ENCODE measurements at places on chromosomes 1 and 21.

DNA sequence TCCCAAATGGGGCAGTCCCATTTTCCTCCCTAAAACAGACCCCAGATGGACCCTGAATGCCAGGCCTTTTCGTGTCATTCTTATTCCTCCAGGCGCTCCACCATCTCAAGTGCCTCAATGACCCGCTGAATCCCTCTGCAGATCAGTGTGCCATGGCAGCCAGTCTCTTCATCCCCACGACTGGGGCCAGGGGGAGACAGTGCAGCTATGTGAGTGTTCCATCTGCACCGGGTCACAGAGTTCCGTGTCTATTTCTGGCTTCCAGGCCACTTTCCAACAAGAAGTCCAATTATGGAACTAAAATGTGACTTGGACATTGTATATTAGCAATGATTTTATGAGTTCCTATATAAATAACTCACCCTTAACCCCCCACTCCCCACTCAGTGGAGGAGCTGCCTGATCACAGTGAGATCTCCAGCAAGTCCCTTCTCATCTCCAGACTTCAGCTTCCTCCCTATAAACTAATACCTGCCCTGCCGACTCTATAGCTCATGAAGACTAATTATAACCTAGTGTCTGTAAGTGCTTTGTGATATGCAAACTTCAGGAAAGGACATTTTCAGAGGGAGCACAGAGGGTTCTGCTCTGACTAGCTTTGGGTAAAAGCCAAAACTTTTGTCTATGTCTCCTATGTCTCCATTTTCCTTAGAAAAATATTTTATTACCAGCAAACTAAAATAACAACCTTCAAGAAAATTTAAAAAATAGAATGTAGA is 56.3 kb upstream of the NFASC start:
- DNase-seq, result no peak

DNA sequence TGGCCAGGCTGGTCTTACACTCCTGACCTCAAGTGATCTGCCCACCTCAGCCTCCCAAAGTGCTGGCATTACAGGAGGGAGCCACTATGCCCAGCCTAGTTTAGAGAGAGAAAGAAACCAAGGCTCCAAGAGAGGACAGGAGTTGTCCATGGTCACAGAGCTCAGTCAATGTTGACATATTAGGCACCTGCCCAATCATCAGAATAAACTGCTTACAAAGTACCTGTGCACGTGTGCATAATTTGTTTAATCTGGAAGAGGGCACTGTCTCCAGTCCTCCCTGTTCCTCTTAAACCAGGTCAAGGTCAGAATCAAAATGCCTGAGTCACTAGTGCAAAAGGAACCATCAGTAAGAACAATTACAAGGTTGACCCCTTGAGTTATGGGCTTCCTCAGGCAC is 20.3 kb upstream of the MPZL1 start:
- no peak for DNase-seq

- no peak for DNase-seq
These were observed 49.0 kb downstream of the LBR start for GRCh38 chr1:225378880-225379279.

DNA sequence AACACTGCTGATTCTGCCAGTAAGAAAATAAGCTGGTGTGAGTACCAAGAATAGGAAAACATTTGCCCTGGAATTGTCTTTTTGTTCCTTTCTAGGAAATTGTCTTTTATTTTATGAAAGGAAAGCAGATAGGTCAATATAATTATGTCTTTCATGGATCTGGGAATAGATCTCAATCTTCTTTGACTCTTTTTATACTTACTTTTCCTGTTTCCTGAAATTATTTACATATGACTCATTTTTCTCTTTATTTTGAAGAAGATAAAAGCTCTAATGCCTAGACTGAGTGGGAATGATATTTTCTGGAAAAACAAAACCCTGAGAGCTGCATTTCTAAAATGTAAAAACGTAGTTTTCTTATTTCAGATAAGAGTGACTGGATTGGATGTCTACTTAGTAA is 100.1 kb downstream of the MAN1A2 start:
- DNase-seq, result no peak

DNA sequence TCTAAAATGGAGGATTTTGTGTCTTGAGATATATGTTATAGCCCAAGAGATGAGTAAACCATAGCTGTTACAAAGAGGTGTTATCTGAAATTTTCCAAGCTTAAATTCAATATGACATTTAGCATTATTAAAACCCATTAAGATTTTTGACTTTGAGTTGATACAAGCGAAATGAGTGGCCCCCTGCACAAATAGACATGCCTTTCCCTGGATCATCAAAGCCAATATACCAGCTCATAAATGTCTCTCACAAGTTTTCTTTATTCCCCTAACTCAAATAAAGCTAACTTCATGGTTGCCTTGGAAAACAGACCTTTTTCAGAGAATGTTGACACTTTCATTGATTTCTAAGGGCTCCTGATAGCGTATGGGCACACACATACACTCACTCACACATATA is 55.5 kb upstream of the TIAM1 start:
- DNase-seq, result no peak

DNA sequence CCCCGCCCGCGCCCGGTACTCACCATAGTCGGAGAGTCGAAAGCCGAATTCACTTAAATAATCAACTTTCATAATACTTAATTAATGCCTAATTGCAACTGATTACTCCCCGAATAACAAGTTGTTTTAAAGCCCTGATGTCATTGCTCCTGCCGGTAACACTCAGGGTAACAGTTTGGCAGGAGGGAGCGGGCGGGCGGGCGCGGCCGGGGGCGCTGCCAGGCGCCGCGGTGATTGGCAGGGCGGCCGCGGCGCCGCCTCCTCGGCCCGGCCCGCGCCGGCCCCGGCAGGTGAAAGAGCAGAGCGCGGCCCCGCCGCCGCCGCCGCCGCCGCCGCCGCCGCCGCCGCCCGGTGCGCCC is 102.2 kb downstream of the CASZ1 start:
- DNase-seq, result peak; percentile 58

GRCh38 chr1:226489718-226490425 is 58.7 kb upstream of the STUM start:
- no peak for DNase-seq

Measured in T-helper 1 cell (primary cell).